ENCODE measurements at places on chromosomes 2 and 18.

DNA sequence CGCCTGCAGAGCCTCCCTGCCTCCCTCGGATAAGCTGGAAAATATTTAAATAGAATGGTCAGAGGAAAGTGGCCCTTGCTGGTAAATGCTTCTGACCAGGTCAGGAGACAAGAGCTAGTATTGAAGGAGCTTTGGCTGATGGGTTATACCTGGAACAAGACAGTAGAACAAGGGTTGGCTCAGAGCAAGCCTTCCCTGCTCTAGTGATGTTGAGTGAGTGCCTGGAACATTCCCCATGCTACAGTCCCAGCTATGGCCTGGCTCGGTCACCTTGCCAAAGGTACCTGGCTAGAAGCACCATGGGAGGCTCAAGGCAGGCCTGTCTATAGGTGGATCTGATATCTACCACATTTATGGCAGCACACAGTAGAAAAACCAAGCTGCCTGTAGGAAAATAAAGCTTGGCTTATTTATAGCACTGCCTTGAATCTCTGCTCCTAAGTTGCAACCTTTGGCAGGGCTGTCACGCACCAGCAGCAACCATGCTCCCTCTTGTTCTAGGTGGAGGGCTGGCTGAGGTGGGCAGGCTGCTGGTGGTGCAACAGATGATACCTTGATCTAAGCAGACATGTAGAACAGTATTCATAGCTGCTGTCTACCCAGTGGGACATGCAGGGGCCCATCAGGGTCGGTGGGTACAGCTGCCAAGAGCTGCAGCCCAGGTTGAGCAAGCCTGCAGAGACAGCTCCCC lies 66.7 kb upstream of the BCL2L11 start:
- DNase-seq, result no peak

DNA sequence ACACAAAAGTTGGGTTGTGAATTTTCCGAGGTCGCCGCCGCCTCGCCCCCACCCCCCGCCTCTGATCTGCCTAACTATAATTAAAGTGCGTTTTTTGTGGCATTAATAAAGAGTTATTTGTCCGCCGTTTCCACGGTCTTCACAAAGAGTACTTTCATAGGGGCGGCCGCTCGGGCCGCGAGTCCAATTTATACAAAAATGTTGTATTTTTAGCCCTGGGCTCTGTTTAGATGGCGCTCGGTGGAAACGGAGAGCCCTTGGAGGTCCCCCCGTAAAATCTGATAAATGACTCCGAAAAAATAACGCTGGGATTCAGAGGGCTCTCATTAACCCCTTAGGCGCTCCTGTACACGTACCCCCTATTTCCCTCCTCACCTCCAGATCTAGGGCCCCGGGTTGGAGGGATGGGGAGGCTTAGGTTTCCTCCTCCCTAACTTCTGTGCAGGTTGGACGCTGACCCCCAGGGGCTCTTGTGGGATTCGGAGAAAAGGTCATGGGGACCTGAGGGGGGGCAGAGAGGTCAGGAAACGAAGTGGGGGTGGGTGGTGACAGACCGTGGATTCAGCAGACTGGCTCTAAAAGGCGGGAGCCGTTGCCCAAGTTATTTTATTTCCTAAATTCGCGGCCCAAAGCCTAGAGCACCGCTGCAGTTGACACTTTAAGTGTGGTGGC lies 1.9 kb downstream of the CYP26B1 start:
- DNase-seq, result no peak

DNA sequence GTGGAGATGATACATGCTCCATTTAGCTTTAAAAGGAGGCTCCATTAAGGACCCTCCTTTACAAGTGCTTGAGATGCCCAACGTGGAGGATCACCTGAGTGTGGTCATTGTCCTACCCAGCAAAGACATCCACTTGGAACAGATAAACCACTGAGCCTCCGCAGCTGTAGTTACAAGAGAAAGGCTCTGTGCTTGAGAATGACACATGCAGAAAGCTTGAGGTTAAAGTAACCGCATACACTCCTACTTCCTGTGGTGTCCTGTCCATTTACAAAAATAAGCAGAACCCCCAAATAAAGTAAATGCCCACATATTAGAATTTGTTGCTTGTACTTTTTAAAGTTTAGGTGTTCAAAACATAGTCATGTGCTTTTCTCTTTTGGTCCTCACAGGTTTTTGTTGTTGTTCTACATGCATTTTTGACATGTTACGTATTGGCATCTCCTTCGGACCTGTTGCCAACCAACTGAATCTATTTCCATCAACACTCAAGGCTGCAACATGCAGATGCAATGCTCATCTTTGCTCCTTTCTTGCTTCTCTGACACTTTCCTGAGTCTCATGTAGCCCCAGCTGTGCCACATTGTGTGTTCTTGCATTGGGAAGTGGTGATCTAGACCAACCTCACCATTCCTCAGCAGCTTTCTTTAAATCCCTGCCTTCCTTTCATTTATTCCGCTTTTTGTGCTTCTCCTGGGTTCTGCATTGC lies 56.0 kb downstream of the SERPINB7 start:
- peak; percentile 87 for DNase-seq

DNA sequence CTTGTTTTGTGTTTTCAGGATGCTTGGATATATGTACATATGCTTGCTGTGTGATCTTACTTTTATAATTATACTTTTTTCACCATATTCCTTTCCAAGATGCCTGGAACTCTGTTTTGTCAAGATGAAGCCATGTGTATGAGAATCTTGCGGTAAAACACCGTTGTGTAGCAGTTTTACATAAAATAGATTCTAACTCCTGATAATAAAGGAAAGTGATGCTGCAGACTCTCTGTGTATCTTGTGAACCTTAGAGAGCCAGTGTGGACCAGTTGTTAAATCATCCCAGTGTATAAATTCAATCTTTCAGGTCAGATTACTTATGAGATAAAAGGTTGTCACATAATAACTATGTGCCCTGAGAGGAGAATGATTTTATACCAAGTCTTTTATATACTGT lies 12.5 kb upstream of the ITGA4 start:
- no peak for DNase-seq

DNA sequence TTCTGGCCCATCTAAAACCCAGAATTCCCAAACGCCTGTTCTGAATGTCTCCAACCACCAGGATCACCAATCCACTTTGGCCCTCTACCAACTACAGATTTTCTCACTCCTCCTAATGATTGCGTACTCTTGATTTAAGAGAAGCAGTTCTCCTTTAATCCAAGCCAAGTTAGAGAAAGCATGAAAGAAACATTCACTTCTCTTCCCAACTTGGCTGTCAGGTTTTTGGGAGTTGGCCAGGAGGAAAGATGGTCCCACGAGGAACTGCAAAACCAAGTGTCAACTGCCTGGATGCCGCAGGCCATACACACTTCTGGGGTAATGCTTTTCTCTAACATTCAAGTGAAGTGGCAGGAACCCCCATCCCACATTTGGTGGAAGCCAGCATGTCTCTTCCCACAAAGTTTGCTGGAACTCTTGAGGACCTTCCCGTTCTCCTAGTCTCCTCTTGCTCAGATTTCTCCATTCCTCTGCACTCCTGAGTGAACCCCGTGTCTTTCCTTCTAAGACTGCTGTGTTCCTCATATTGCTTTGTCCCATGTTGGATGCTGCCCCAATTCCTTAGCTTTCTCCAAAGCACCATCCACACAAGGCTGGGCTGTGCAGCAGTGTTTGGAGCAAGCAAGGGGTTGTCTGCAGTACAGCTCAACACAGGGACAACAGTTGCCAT lies 138.5 kb upstream of the LGALSL start:
- no peak for DNase-seq

DNA sequence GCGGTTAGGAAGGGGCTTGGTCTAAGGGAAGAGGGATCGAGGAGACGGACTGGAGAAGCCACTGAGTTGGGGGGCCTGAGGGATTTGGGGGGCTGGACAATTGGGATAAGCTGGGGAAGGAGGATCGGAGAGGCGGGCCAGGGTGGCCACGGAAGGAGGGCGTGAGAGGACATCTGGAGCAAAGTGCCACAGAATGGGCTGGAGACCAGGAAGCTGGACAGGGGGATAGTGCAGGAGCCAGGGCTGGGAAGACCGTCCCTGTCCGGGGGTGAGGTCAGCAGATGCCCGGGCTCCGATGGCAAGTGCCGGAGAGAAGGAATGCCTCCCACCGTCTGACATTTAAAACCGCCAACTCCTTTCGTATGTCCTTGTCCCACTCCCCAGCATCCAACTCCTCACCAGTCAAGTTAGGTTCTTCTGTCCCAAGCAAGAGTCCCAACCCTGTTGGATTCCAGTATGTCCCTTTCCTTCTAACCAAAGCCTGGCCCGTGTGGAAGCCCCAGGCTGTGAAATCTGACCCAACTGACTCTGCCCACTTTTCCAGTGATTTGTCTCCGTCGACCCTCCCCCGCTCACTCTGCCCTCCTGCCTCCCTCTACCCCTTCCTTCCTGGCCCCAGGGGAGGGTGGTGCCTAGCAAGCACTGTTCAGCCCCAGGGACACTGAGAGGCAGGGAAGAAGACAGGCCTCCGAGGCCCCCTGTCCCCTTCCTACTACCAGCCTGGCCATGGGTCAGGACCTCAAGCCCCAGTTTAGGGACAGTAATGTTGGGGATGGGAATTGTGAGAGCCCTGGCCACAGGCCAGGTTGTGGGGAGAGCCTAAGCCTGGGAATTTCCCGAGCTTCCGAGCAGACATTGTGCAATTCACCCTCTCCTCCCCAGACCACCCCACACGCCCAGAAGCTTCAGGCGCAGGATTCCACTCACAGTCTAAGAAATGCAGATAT lies 31.5 kb upstream of the TMBIM1 start:
- peak; percentile 30 for DNase-seq

DNA sequence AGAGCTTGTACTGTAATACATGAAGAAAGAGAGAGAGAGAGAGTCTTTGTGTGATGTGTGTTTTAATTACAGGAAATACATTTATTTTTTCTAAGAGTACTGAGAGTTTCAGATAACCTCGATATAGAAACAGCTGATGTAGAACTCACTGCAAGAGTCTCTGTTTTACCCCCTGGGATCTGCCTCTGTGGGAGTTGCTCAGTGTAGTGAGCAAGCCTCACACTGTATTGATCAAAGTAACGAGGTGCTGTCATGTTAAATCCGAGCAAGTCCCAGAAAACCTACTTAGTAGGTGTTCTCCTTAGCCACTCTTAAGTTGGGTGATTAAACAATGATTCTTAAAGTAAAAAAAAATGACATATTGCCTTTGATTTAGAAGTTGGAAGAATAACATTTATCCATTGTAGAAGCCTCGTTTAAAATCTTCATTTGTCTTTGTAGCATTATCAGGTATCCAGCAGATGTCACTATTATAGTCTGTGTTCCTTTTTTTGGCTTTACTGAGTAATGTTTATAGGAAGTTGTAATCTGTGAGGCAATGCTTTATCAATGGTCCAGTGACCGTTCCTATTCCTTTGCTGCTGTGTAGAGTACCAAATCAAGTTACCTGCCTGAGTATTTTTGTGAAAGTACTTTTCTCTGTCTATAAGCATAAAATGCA lies 219.0 kb downstream of the MYO3B start:
- DNase-seq, result peak; percentile 20

DNA sequence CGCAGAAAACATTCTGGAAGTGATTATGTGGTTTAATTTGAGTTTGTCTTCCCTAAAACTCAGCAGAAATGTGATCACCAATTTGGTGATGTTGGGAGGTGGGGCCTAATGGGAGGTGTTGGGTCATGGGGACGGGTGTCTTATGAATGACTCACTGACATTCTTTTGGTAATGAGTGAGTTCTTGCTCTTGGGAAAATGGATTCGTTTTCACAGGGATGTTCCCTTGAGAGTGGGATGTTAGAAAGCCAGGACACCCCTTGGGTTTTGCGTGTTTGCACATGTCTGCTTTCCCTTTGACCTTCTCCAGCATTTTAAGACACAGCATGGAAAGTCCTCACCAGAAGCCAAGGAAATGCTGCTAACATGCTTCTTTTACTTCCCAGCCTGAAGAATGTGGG lies 321.5 kb upstream of the NT5C1B start:
- peak; percentile 86 for DNase-seq

- DNase-seq, result no peak
Observed at GRCh38 chr18:302097-302496, 34.2 kb upstream of the THOC1 start.
